Naive B cell (primary cell): ENCODE measurements at places on chromosomes 1 and 21. TPM values are rescaled to one million over a fixed set of nuclear protein-coding genes. Genes with fewer than 3 reads are reported as not detected.

GRCh38 chr1:193211539-193211938 is 25.1 kb upstream of the B3GALT2 start:
- no peak for DNase-seq

DNA sequence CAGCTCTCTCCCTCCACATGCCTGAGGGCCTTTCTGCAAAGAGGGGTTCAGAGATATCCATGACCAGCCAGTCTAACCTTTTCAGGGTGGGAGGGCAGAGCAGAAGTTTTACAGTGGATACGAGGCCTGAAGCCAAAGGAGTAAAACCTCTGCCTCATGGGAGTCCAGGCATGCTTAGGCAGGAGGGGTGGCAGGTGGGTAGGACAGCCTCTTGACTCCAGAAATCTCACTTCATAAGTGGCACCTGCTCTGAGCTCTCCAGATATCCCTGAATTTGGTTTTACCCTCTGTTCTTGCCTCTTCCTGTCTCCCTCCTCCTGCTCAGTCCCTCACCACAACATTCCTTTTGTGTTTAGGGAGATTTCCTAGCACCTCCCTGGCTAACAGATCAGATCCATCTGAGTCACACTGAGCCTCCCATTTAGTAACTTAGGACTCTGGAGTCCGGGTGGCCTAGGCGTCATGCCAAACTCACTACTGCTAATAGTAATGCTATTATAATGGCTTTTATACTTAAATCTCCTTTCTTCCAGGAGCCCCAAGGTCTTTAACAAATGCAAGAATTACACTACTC is 201.0 kb downstream of the HS2ST1 start:
- no peak for DNase-seq

GRCh38 chr1:181661569-181661968 is 178.3 kb downstream of the CACNA1E start:
- DNase-seq: no peak

DNA sequence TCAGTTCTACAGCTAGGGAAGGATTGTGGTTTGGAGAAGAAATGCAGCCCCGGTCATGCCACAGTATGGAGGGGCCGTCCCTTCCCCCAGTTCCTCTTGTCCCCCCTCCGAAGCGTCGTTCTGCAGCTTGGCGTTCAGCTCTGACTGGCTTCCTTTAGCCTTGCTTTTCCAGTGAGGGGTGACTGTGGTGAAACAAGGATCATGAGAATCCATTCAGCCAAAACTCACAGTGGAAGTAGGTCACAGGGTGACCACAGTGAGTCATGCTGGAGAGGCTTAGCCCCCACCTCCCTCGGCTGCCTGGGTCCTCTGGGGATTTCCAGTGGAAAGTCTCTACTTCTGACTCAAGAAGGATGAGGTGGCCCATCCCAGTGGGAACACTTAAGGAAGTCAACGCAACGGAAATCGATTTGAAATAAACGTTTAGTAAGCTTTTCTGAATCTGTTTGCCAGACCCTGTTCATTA is 37.3 kb upstream of the COL6A2 start:
- DNase-seq: no peak

- no peak for DNase-seq
Observed at GRCh38 chr1:9402256-9402616, 109.5 kb downstream of the SPSB1 start.

- no peak for DNase-seq
Observed at GRCh38 chr1:245961137-245961540, 545.9 kb downstream of the SMYD3 start.

The HFM1 gene
- not detected for polyA plus RNA-seq

DNA sequence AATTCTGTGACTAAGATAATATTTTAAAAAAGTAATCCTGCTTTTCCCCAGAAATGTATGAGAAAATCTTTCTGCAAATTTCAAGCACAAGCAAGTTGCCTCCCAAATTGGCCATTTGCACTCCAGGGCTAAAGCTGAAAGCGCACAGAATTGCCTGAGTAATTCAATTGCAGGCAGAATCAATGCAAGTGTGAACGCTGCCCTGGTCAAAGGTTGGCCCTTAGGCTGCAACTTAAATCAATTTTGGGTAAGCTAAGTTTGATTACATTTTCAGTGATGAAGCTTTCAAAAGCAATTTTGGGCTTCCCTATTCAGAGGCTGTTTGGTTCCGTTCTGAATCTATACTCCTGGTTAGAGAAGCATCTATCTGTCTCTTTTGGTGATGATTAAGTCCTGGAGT is 501.8 kb upstream of the ZRANB2 start:
- no peak for DNase-seq

DNA sequence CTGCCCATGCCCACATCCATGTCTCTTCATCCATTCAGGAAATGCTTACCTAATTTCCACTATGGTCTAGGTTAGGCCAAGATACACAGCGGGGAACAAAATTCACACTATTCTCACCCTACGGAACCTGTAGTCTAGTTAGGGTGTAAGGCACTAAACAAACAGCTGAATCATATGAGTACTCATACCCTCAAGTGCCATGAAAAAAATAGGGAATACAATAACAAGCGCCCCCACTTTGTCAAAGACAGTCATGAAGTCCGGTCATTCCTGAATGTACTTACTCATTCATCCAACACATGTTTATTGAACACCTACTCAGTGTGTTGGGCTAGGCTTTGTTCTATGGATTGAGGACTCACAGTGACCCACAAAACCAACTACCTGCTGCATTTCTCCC is 6.2 kb upstream of the FYB2 start:
- no peak for DNase-seq

- DNase-seq: no peak
Observed at GRCh38 chr1:5747426-5748285, 244.6 kb downstream of the NPHP4 start.

DNA sequence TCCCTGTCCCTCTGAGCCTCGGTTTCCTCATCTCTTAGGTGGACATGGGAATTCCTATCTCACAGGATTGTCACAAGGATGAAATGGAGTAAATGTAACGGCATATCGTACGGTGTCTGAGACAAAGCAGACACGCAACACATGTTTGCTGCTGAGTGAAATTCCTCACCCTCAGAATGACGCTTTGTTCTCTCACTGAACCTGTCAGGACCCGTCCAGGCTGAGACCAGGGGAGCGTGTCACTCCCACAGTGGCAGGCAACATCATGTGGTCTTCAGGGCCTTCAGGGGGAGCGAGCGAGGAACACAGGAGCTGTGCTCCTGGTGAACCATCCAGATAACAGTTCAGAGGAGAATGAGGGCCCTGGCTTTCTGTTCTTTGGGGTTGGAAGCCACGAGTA is 74.2 kb downstream of the TOMM20 start:
- no peak for DNase-seq

- DNase-seq: no peak
Observed at GRCh38 chr1:191852907-191853306, 305.4 kb upstream of the RGS18 start.

GRCh38 chr21:38930066-38930465 is 124.3 kb downstream of the ETS2 start:
- DNase-seq: no peak

DNA sequence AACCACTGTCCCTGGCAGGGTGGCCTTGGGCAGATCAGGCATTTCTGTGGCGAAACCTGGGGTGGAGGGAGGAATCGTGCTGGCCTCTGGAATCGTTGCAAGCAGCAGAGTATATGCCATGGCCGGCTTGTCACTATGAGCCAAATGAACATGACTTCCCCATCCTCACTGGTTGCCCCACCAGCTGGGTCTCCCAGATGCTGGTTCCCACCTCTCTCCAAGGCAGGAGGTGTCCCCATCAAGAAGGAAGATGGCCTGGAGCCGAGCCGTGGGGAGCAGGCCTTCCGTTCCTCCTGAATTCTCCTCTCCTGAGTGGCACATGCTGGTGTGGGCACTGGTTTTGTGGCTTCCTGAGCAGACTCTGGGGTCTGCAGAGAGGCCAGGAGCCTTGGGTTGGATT is 60.2 kb upstream of the ACTRT2 start:
- DNase-seq: no peak

GRCh38 chr1:17200246-17200645 is 4.7 kb upstream of the PADI1 start:
- DNase-seq: no peak

DNA sequence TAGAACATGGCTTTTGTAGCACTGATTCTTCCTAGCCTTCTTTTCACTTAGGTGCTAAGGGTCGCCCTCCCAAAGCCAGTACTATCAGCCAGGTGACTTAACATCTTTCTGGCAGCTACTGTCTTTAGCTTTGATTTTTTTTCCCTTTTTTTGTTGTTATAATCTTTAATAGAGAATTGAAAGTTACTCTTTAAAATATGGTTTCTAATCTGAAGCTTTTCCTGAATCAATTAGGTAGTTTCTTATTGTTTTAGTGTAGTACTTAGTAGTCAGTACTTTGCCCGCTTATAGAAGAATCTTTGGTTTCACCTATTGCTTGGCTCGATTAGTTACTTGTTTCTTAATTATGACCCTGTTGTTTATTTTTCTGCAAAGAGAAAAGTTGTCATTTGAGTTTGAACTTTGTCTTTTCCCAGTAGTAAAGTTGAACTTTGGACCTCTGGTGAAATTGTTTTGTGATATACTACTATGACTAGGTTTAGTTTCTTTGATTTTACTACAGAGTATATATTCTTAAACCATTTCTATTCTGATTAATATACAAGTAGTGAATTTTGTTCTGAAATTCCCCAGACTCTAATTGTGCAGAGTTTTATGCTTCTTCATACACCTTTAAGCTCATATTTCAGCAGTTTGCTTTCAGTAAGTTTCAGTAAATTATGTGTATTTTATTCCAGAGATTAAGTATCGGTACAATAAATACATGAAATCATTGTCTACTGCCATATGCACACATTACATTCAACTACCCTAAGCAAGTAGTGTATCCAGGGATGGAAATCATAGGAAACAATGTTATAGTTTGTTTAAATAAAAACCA is 3.9 kb downstream of the MAGI3 start:
- DNase-seq: no peak

The PMF1 gene
- 113 TPM for polyA plus RNA-seq

GRCh38 chr1:172711558-172711957 is 52.7 kb downstream of the FASLG start:
- DNase-seq: no peak

DNA sequence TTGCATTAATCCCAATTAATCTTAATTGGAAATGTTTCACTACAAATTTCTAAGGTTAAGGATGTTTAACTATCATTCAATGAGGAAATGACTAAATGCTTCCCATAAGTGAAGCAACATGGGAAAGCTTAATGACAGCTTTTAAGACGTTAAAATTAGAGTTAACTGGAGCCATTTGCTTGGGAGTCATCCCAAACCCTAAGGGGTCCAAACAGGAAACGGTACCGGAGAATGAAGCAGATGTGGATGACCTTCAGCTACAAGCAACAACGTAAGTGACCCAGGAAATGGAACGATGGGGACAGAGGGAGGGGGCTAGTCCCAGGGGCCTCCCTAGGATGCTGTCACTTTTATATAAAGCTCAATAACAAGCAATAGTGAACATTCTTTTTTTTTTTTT is 62.2 kb downstream of the CAPZB start:
- no peak for DNase-seq

- DNase-seq: no peak
Observed at GRCh38 chr1:65119951-65120350, 28.1 kb upstream of the AK4 start.

DNA sequence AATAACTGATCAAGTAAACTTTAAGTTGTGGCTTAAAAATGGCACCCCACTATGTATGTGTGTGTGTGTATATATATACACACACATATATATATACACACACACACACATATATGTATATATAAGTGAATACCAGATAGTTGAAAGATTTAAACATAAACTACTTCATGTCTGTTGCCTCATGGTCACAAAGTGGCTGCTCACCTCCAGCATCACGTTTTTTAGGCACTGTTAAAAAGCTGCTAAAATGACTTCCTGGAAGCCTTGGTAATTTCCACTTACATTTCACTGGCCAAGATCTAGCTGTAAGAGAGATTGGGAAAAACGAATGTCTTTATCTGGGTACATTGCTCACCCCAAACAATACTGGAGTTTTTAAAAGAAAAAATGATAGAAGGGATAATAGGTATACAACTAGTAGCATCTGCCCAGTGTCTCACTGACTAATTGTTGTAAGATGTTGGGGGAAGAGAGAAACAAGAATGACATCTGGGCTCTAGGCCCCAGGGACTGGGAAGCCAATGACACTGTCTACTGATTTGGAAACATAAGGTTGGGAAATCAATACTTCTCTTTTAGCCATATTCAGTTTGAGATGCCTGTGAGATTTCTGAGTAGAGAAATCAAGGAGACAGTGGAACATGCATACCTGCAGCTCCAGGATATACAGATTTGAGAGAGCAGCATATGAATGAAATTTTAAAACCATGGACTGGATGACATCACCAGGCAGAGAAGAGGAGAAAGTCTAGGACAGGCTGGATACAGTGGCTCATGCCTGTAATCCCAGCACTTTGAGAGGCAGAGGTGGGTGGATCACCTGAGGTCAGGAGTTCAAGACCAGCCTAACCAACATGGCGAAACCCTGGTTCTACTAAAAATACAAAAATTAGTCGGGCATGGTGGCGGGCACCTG is 42.8 kb downstream of the CLDN14 start:
- no peak for DNase-seq

GRCh38 chr1:100810360-100810759 is 84.3 kb downstream of the EXTL2 start:
- DNase-seq: no peak
